Activated CD4-positive, alpha-beta T cell treated with anti-CD3 and anti-CD28 coated beads for 36 hours (primary cell): ENCODE measurements at places on chromosomes 11 and 22.

DNA sequence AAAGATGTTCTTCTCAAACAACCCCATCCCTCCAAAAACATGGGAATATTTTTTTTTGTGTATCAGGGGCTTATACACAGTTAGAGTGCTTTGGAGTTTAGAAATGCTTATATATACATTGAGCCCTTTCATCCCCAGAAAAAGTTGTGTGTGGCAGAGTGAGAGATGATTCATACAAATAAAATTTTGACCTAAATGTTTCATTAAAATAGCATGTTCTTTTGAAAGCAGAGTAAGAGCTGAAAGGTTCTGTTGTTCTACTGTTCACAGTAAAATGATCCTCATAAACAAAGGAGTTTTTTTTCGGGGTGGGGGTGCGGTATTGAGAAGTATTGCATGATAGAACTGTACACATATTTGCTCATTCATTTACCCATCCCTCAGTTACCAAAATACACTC, 512.4 kb downstream of the DLG2 start:
- no peaks in the 10 kb centered on the region for H3K4me1 ChIP-seq
- no peak overlapping the region for H3K27ac ChIP-seq
- H3K36me3 ChIP-seq = no peaks in the 10 kb centered on the region
- no peak overlapping the region for H3K4me3 ChIP-seq
- no peaks in the 10 kb centered on the region for H3K27me3 ChIP-seq

GRCh38 chr11:78820741-78821140, 246.1 kb upstream of the NARS2 start:
- H3K36me3 ChIP-seq = no peaks in the 10 kb centered on the region
- H3K27me3 ChIP-seq = peaks cover 4% of the 10 kb centered on the region
- H3K4me3 ChIP-seq = no peak overlapping the region
- no peaks in the 10 kb centered on the region for H3K4me1 ChIP-seq
- no peak for DNase-seq
- no peak overlapping the region for H3K27ac ChIP-seq

DNA sequence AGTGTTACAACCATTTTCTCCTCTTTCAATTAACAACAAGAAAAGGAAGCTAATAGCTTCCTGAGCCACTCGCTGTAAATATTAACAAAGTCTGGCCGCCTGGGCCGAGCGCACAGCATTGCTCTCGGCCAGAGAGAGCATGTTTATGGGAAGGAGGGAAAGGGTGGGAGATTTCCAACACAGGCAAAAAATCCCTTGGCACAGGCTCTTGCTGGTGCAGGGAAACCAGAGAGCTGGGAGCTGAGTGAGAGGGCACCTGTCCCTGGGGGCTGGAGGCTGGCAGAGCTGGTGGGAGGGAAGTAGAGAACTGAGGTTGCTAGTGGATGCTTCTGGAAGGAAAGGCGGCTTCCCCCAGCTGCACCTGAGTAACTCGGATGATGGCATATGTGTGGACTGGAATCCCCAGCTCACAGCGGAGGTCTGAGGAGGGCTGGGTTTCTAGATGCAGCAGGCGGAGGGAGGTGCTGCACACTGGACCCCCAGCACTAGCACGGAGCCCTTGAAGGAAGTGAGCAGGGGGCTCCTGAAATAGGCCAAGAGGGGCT, 59.6 kb downstream of the FLRT1 start:
- H3K27ac ChIP-seq = no peak overlapping the region
- H3K36me3 ChIP-seq = no peaks in the 10 kb centered on the region
- peaks cover 3% of the 10 kb centered on the region for H3K4me1 ChIP-seq
- no peak for DNase-seq

- peaks cover 62% of the 10 kb centered on the region for H3K4me1 ChIP-seq
- H3K27me3 ChIP-seq = no peaks in the 10 kb centered on the region
- H3K4me3 ChIP-seq = no peak overlapping the region
- peak overlapping the region; percentile 74 for H3K27ac ChIP-seq
- H3K36me3 ChIP-seq = peaks cover 42% of the 10 kb centered on the region
Observed at GRCh38 chr11:4090258-4090657, 4.3 kb upstream of the RRM1 start.

- no peak overlapping the region for H3K4me3 ChIP-seq
- no peaks in the 10 kb centered on the region for H3K36me3 ChIP-seq
- H3K4me1 ChIP-seq = no peaks in the 10 kb centered on the region
- DNase-seq = no peak
- H3K27ac ChIP-seq = no peak overlapping the region
Observed at GRCh38 chr22:27435844-27436576, 365.5 kb downstream of the MN1 start.
